ENCODE measurements at places on chromosomes 1 and 21.

- no peak for DNase-seq
Observed at GRCh38 chr1:224851848-224852261, 77.6 kb upstream of the DNAH14 start.

DNA sequence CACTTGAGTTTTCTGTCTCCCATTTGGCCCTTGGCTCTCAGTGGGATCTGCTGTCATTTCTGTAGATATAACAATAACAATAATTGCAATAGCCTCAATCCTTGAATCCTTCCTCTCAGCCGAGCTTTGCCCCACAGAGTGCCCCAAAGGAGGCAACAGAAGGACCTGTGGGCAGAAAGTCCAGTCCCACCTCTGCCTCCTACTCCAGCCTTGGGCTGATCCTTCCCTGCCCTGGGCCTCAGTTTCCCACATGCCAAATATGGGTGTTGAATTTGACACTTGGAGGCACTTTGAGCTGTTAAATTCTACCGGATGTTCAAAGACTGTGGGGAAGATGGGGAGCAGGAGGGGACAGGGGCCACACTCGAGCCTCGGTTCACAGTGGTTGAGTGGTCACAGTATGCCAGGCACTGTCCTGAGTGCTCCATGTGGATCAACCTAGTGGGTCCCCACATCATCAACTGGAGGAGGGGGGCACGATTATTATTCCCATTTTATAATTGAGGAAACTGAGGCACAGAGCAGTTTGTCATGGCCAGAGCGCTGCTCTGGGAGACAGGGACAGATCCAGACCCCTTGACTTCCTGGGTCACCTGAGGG, 307.1 kb downstream of the MATN1 start:
- no peak for DNase-seq

GRCh38 chr1:166136222-166136621, 30.6 kb downstream of the FAM78B start:
- no peak for DNase-seq

GRCh38 chr1:4109628-4109940, 209.5 kb upstream of the C1orf174 start:
- DNase-seq = no peak

GRCh38 chr1:204487256-204487615, 7.4 kb downstream of the PIK3C2B start:
- DNase-seq = no peak

DNA sequence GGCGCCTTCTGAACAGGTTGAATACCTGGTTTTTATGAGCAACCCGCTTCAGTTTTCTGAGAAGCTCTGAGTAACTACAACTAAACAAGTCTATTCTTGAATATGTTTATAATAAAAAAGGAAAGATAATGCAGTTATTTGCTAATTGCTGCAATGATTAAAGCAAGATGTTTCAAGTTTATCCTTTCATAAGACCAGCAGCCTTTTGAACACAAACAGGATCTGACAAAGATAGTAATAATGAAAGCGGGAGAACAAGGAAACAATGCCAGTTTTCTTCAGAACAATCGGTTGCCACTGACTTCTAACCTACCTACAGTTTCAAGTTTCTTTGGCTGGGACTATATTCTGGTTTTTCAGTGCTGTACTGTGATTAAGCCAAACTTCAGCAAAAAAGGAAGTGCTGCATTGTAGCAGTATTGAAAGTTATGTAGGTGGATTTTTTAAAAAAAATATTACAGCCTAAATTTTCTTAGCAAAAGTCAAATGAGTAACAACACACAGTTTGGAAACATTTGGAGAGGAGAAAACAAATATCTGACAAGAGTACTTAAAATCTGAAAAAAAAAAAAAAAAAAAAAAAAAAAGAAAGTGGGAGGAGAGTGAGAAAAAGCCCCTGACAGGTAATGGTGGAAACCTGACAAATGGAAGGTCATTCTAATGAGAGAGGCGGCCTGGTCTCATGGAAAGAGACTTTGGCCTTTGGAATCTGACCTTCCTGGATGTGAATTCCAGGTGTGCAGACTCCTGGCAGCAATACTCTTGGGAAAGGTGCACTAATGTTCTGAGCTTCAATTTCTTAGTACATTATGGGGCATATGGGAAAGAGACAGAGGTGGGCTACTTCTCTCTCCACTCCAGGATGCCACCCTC, 11.4 kb downstream of the KCNJ15 start:
- DNase-seq = no peak

DNA sequence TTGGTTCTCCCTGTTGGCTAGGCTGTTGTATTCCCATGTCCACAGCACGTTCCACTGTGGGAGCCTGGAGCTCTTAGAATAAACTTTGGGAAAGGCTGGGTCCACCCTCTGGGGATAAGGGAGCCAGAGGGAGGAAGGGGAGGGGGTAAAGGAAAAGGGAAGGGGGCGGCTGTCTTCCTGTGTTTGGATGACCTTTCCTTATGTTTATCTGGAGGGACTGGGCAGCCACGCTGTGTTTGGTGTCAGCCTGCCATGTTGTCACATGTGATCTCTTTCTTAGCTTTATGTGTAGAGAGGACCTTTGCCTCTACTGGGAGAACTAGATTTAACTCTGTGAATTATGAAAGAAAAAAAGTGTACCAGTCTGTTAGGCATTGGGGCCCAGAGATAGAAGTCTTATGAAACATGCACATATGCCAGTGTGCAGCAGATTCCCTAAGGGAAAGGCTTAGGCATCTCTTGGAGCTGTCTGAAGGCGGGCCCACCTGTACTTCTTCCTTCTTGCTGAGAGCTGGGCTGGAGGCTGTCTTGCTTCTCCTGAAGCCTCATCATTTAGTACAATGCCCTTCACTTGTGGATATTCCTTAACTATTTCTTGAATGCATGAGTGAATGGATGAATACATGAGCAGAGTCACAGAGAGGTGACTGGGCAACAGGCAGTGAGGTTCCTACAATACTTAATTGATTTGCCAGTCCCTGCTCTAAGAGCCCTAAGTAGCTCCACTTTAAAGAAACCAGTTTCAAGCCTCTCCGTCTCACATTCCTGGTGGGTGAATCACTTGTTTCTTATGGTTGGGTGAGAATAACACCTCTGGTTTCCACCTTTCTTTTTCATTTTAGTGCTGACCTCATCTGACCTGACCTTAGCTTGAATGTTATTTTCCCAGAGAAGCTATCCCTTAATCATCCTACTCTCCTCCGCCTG, 62.5 kb upstream of the ARHGAP29 start:
- no peak for DNase-seq

DNA sequence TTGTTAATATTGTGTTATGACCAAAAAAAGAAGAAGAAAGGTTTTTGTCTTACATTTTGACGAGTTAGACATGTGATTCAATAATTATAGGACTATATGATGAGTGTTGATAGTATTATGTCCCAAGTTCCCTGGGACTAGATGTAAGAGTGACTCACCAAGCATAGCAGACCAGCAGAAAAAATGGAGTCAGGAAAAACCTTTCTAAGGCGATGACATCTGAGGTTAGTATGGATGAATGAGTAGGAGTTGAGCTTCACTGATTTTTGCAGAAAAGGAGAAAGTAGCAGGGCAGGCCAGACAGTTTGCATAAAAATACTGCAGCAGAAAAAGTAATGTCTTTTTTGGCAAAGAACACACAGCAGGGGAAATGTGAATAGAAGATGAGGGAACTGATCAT, 1041.3 kb upstream of the ADGRL4 start:
- no peak for DNase-seq

DNA sequence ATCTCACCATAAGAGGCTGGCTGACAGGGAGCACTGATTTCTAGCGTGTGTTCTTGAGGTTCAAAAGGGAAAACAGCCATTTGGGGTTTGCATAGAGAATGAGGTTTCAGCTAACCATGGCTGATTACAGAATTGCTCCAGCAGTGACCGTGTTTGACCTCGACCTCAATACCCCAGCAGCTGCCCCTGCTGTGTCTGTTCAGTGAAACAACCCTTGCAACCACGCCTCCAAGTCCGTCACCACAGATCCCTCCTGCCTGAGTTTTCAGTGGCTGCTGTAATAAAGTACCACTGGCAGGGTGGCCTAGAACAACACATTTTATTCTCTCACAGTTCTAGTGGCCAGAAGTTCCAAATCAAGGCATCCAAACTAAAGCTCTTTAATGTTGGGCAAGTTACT, 147.7 kb downstream of the HUNK start:
- DNase-seq = no peak

DNA sequence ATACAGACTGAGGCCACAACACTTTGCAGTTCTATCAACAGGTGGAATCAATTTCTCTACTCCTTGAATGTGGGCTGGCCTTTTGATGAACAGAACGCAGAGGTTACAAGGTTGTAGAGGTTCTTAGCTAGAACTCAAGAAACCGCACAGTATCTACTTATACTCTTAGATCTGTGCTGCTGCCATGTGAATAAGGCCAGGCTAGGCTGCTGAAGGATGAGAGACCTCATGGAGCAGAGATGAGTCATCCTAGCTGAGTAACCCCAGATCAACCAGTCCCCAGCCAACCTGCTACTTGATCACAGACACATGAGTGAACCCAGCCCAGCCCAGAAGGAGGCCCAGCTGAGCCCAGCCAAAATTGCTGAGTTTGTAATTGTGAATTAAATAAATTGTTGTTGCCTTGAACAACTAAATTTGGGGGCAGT, 35.3 kb upstream of the BCAR3 start:
- DNase-seq = no peak

DNA sequence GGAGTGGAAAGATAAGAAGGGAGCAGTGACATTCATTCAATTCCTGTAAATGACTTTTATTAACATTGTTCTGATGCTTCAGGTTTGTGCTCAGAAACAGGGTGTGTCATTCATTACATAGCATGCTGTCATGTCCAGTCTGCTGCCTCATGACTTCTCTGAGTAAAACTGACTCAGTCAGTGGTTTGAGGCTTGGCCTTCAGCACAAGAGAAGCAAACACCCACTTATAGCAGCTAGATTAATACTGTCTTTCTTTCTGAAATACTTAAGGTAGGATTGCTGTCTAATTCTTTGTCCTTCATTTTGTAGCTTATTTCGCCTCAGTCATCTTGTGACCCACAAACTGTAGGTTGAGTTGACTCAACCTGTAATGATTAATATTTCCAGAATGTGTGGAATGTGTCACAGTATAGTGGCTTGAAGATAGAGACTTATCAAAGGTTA, 32.9 kb downstream of the RASAL2 start:
- no peak for DNase-seq

- DNase-seq = no peak
Observed at GRCh38 chr1:87853576-87854351, 525.1 kb downstream of the LMO4 start.

DNA sequence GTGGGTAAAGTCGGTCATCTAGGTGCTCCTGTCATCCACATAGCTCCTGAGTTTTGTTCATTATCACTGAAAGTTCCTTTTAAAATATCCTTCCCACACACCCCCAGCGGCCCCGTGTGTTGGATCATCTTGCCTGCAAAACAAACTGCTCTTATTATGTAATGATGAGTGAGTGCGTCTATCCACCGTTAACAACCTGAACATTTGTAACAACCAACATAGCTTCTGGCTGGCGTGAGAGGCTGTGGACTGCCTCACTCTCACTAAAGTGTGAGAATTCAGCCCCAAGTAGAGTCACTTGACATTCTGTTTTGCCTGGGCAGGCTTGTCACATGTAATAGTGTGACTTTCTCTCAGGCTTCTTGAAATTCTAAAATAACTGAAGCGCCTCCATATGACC, 14.5 kb upstream of the KCNA2 start:
- DNase-seq = no peak

GRCh38 chr1:157404063-157404501, 148.2 kb downstream of the FCRL5 start:
- DNase-seq = no peak

DNA sequence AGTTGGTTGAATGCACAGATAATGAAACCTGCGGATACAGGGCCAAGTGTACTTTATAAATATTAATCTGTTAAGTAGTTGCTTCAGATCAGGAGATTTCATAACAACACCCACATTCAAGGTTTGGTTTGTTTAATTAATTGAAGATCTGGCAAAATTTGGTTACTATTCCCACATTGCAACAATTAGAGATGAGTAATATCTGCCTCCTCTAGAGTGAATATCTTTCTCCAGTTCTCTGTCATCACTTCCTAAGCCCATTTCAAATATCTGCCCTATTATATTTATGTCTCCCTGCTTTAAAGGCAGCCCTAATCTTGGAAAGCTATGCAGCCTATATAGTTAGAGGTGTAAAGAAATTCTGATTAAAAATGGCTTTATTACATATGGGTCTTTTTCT, 61.4 kb downstream of the PPP2R5A start:
- DNase-seq = no peak

DNA sequence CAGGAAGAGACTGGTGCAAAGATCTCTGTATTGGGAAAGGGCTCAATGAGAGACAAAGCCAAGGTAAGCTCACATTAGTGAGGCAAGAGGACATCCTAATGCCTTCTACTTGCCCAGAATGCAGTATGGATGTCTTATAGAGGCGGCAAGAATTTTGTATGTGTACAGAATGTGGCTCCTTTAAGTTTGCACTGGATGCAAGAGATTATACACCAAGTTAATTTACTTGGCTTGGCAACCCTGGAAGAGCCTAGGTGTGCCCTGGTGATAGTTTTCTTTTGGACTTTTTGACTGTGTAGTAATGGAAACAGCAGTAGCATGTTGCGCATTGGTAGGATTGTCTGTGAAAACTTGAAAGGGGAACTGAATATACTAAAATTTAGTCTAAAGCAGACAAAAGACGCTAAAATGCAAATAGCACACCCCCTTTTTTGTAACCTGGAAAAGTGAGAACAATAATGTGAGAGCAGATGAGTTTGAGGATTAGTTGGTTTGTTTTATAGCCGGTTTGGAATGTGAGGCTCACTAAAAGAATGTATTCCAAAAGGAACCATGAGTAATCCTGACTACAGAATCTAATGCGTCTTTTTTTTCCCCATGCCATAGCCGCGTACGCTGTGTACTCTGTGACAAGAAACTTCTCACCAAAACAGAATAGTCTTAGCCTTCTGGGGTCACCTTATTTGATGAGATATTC, 18.1 kb downstream of the KHDRBS1 start:
- no peak for DNase-seq

GRCh38 chr21:44848821-44849521, 24.5 kb downstream of the PTTG1IP start:
- DNase-seq = no peak

GRCh38 chr1:182196897-182197870, 135.7 kb upstream of the ZNF648 start:
- DNase-seq = no peak
